A549 treated with ZK216348 at 1 μM for 4 hours (cell line): ENCODE measurements at places on chromosomes 7 and 10. TPM values are rescaled to one million over a fixed set of nuclear protein-coding genes. Genes with fewer than 3 reads are reported as not detected.

IFT22 gene
- total RNA-seq: 50.6 to 55.2 TPM (median 52.1 TPM) in 5 replicates

HOXA1 gene
- 2.7 to 4.7 TPM (median 3.8 TPM) in 5 replicates for total RNA-seq

HOXA13 gene
- total RNA-seq: 1.3 to 2.6 TPM (median 2.2 TPM) in 5 replicates

BAZ1B gene
- total RNA-seq: 53.5 to 68.3 TPM (median 62.9 TPM) in 5 replicates

STAG3 gene
- total RNA-seq: 0.06 to 0.40 TPM (median 0.21 TPM) in 5 replicates

KCNMA1 gene
- 38.7 to 80.9 TPM (median 73.7 TPM) in 5 replicates for total RNA-seq

CTAGE8 gene
- total RNA-seq: not detected in 5 replicates

AOAH gene
- not detected in 5 replicates for total RNA-seq

KLF14 gene
- not detected in 5 replicates for total RNA-seq

CALN1 gene
- not detected in 5 replicates for total RNA-seq

CCL24 gene
- not detected in 5 replicates for total RNA-seq

LRRN3 gene
- 0.04 TPM in 1 of 5 replicates, not detected in the others for total RNA-seq

BTBD16 gene
- total RNA-seq: 0.22 to 0.92 TPM (median 0.58 TPM) in 5 replicates

GDF10 gene
- 0.05 to 0.19 TPM (median 0.11 TPM) in 4 of 5 replicates, not detected in the other for total RNA-seq

TAS2R4 gene
- total RNA-seq: 0.11 to 0.20 TPM (median 0.18 TPM) in 5 replicates

OR2A25 gene
- not detected in 5 replicates for total RNA-seq

COMMD3 gene
- 49.5 to 73.0 TPM (median 53.2 TPM) in 5 replicates for total RNA-seq

PLEKHS1 gene
- 0.04 to 0.12 TPM (median 0.09 TPM) in 3 of 5 replicates, not detected in the others for total RNA-seq

H2BK1 gene
- not detected in 5 replicates for total RNA-seq

NACAD gene
- 0.14 to 0.39 TPM (median 0.35 TPM) in 5 replicates for total RNA-seq

PPP1R3C gene
- total RNA-seq: 21.0 to 26.7 TPM (median 22.6 TPM) in 5 replicates

AASS gene
- total RNA-seq: 0.06 to 0.15 TPM (median 0.07 TPM) in 3 of 5 replicates, not detected in the others

TRIM73 gene
- 1.4 to 3.1 TPM (median 2.5 TPM) in 5 replicates for total RNA-seq

BRAT1 gene
- 14.2 to 41.5 TPM (median 36.1 TPM) in 5 replicates for total RNA-seq
